ENCODE measurements at places on chromosomes 5 and 9. TPM values are rescaled to one million over a fixed set of nuclear protein-coding genes. Genes with fewer than 3 reads are reported as not detected.

The TMEM141 gene
- 39.5 TPM for total RNA-seq

The GRIN3A gene
- total RNA-seq = not detected

The CAMK4 gene
- 0.88 TPM for total RNA-seq

The PCDHA7 gene
- 3.8 TPM for total RNA-seq

The DMRT3 gene
- total RNA-seq = not detected

The SLC45A2 gene
- total RNA-seq = 0.31 TPM

The CDX1 gene
- not detected for total RNA-seq

DNA sequence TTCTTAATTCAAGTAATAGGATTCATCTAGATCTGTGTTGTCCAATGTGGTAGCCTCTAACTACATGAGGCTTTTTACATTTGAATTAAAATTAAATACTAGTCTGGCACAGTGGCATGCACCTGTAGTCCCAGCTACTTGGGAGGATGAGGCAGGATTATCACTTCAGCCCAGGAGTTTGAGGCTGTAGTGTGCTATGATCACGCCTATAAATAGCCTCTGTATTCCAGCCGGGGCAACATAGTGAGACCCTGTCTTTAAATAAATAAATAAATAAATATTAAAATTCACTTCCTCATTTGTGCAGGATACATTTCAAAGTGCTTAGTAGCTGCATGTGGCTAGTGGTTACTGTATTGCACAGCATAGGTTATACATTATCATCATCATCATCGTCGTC, 91.8 kb downstream of the UBE2R2 start:
- peaks cover 12% of the 10 kb centered on the region for H3K4me1 ChIP-seq
- peaks cover 30% of the 10 kb centered on the region for H3K36me3 ChIP-seq
- H3K27me3 ChIP-seq = no peaks in the 10 kb centered on the region
- no peak overlapping the region for H3K27ac ChIP-seq

DNA sequence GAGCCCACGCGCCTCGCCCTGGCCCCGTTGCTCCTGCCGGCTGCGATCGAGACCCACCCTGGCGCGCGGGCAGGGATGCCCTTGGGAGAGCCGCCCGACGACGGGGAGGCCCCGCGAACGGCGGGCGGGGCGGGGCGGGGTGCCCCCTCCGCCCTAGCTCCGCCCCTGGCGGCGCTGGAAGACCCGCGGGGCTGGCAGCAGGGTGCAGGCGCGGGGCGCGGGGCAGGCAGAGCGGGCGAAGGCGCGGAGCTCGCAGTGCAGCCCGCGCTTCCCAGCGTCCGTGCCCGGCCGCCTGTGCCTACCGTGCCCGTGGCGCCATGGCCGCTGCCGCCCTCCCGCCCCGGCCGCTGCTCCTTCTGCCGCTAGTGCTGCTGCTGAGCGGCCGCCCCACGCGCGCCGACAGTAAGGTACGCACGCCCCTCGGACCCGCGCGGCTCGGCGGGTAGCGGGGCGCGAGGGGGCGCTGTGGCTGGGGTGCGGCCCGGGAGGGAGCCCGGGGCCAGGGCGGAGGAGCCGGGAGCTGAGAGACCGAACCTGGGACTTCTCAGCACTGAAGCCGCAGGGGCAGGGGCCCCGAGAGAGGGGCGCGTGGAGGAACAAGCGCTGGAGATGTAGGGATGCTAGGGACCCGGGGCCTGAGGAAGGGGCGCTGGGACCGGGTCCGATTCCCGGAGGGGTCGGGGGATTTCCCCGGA, at the start of gene OLFML2A:
Gene OLFML2A (plus strand): TSS at position 180 of the 695 bp plus-strand sequence. CDS start 138 bp downstream, at position 318.
- peak within 1 kb of the TSS; percentile 55 for H3K4me3 ChIP-seq
- H3K36me3 ChIP-seq = no peaks in the 10 kb centered on the region
- H3K4me1 ChIP-seq = peaks cover 17% of the 10 kb centered on the region
- H3K27ac ChIP-seq = no peak within 1 kb of the TSS

DNA sequence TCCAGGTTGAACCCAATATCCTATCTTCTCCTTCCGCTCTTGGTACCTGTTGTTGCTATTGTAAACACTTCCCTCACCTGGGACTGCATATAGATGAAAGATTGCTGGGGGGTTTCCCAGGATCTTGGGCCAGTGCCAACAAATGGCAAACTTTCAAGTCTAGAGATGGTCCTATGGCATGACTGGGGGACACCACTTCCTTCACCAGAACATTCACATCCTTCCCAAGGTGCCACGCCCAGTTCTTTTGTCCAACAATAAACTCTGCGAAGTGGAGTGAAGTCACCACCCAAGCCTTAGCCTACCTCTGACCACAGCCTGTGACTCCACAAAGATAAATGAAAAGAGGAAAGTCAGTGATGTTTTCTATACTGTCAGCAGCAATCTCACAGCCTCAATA, 34.4 kb downstream of the DOCK8 start:
- H3K27ac ChIP-seq = no peak overlapping the region
- no peaks in the 10 kb centered on the region for H3K4me1 ChIP-seq
- H3K4me3 ChIP-seq = no peak overlapping the region
- DNase-seq = no peak
- H3K36me3 ChIP-seq = no peaks in the 10 kb centered on the region
- peaks cover 9% of the 10 kb centered on the region for H3K27me3 ChIP-seq

DNA sequence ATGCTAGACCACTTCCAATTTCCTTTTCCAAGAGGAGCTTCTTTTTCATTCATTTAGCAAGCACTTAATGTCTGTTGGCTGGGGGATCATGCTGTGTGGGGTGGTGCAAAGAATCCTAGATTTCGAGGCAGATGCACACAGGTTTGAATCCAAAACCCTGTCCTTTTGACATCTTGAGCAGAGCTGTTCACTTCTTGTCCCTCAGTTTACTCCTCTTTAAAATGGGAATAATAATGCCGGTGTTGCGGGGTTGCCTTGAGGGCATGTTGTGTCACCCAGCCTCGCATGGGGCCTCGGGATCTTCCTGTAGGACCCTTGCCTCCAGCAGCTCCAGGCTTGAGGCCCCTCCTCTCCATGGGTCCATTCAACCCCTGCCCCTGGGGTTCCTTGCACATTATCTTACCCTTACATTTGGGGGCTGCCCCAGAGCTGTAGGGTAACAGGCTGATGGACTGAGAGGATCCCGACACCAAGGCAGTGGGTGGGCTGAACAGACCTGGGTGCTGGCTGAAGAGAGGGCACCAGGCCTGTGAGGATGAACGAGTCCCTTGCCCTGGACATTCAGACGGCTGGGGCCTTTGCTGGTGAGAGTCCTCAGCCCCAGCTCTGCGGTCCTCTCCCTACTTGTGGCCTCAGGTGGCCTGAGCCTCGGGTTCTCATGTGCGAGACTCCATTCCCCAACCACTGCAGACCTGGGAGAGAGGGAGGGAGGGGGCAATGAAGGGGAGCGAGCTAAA, 145.8 kb downstream of the BARX1 start:
- no peaks in the 10 kb centered on the region for H3K27me3 ChIP-seq
- no peak for DNase-seq
- H3K36me3 ChIP-seq = no peaks in the 10 kb centered on the region
- H3K27ac ChIP-seq = no peak overlapping the region

- no peaks in the 10 kb centered on the region for H3K27me3 ChIP-seq
- H3K27ac ChIP-seq = no peak overlapping the region
- H3K36me3 ChIP-seq = no peaks in the 10 kb centered on the region
- peaks cover 17% of the 10 kb centered on the region for H3K4me1 ChIP-seq
Observed at GRCh38 chr9:126705767-126706697, 92.3 kb downstream of the LMX1B start.

- H3K27me3 ChIP-seq = no peaks in the 10 kb centered on the region
- no peaks in the 10 kb centered on the region for H3K4me1 ChIP-seq
- DNase-seq = no peak
- H3K4me3 ChIP-seq = no peak overlapping the region
Observed at GRCh38 chr9:128298535-128299482, 22.7 kb downstream of the SWI5 start.

- peak overlapping the region; percentile 89 for H3K27ac ChIP-seq
- H3K36me3 ChIP-seq = no peaks in the 10 kb centered on the region
- peaks cover 5% of the 10 kb centered on the region for H3K4me1 ChIP-seq
- H3K27me3 ChIP-seq = no peaks in the 10 kb centered on the region
Observed at GRCh38 chr5:37370550-37370863, 399 bp downstream of the NUP155 start.

DNA sequence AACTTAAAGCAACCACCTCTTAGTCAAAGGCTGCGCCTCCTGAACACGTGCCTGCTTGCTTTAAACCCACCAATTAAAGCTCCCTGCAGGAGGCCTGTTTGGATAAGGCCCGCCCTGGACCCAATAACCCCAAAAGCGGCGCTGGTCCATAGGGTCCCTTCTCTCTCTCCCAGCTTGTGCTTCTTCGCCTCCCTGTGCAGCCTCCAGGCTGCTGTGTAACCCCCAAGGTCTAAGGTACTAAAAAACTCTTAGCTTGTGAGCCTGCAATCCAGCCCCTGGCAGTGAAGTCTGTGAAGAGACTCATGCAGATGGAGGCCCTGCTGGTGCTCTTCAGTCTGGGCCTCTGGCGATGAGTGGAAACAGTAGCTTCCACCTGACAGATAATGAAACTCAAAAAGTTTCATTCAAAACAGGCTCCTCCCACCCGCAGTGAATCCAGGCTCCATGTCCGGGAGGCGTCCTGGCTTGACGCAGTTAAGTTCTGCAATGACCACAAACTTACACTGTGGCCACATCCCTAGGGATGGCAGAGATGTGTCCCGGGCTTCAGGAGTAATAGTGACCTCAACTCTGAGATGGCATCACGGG, 97.3 kb downstream of the PRRT1B start:
- H3K27me3 ChIP-seq = no peaks in the 10 kb centered on the region
- no peaks in the 10 kb centered on the region for H3K36me3 ChIP-seq
- H3K4me1 ChIP-seq = peaks cover 11% of the 10 kb centered on the region
- H3K4me3 ChIP-seq = no peak overlapping the region
- no peak overlapping the region for H3K27ac ChIP-seq

DNA sequence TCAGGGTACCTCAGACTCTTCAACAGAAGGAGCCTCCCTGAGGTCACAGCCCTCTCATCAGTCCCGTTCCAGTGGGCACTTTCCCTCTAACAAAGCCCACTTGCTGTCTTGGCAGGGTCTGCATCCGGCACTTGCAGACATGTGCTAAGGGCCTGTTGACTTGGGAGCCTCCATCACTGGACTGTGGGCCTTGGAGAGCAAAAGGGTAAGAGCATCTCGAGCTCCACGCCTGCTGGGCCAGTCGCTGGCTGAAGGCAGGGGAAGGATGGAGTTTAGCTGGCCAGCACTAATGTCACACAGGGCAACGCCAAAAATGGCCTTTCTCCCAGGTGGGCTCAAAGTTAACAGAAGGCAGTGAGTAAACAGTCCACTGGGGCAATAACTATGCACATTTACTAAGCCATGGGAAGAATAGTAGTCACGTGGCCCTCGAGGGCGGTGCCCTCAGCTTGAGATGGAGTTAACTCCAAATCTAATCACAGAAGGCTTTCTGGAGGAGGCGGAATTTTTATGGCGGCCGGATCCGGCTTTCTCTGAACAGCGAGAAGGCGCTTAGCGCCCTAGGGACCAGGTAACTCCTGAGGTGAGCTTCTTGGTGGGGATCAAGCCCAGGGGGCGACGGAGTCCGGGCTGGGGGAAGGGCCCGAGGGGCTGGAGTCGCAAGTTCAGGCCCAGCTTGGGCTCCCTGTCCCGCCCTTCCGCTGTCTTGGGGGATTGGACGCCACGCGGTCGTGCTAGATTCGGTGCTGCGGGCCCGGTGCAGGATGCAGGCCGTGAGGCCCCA, 2.0 kb upstream of the NSD1 start:
- H3K27ac ChIP-seq = no peak overlapping the region
- DNase-seq = no peak
- peaks cover 18% of the 10 kb centered on the region for H3K4me1 ChIP-seq
- H3K4me3 ChIP-seq = no peak overlapping the region

DNA sequence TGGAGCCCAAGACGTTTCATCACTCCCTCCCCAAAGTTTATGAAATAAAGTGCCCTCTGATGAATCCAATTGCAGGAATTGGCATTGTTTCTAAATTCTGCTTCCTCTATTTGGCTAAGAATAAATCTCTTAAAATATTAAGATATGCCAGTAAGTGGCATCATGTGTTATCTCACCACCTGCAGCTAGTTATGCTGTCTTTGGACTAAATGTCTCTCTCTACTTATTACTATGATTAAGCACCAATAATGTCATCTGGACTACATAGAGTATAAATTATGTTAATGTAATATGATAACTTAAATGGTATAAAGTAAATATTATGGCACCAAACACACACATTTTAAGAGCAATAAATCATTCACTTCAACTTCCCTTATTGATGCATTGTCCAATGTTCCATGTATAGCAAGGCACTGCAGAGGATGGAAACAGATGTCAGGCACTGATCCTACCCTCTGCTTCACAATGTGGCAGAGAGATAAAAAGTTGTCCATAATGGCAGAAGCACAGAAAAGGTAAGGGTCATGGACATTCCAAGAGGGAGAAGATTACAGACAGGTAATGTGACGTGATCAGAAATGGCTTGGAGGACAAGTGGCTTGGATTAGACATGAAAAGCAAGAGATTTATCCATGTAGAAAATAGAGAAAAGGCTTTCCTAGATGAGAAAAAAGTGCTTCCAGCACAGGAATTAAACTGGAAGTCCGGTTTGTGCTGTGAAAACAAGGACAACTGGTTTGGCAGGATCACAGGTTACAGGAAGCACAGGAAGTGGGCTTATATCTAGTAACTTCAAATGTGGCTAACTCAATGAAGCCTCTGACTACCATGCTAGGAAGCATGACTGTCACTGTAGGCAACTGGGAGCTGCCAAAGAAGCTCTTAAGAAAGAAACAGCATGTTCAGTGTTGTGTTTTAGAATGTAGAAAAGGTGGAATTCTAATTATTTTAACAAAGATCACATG, 26.7 kb downstream of the MARCHF11 start:
- DNase-seq = no peak
- H3K27me3 ChIP-seq = peaks cover 4% of the 10 kb centered on the region
- H3K36me3 ChIP-seq = no peaks in the 10 kb centered on the region
- H3K4me3 ChIP-seq = no peak overlapping the region
- no peak overlapping the region for H3K27ac ChIP-seq
- no peaks in the 10 kb centered on the region for H3K4me1 ChIP-seq

GRCh38 chr5:167352801-167353200, 938.6 kb upstream of the WWC1 start:
- DNase-seq = peak; percentile 64
- H3K27ac ChIP-seq = no peak overlapping the region
- peaks cover 3% of the 10 kb centered on the region for H3K4me1 ChIP-seq
- peaks cover 8% of the 10 kb centered on the region for H3K27me3 ChIP-seq

GRCh38 chr9:127642082-127642740, 30.1 kb downstream of the STXBP1 start:
- no peak overlapping the region for H3K4me3 ChIP-seq
- H3K4me1 ChIP-seq = no peaks in the 10 kb centered on the region
- H3K36me3 ChIP-seq = no peaks in the 10 kb centered on the region
- DNase-seq = no peak

DNA sequence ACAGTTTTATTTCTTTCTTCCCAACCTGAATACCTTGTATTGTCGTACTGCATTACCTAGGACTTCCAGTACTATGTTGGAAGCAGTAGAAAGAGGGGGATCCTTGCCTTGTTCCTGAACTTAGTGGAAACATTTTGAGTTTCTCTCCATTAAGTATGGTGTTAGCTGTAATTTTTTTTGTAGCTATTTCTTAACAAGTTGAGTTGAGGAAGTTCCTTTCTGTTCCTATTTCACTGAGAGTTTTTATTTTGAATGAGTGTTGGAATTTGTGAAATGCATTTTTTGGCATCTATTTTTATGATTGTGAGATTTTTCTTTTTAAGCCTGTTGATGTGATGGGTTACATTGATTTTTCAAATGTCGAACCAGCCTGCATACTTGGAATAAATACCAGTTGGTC, 49.0 kb downstream of the FSD1L start:
- no peaks in the 10 kb centered on the region for H3K27me3 ChIP-seq
- no peak overlapping the region for H3K27ac ChIP-seq
- no peak for DNase-seq
- no peaks in the 10 kb centered on the region for H3K36me3 ChIP-seq
